ENCODE measurements at places on chromosomes 7 and 10. TPM values are rescaled to one million over a fixed set of nuclear protein-coding genes. Genes with fewer than 3 reads are reported as not detected.

DNA sequence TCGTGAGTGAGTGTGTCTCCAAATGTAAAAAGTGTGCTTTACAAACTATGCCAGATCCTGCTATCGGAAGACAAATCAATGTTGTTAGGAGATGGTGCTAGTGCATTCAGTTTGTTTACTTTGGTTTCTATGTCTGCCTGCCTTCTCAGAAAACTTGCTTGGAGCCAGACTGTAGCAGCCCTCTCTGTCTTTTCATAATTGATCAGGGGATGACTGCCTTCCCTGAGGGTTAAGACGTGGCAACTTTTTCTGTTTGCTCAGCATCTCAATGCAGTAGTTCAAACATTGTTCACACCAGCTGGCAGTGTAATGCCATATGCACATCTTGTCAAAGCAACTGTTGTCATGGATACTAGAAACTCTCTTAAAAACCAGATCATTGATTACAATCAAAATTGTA lies 118.5 kb downstream of the FOXP2 start:
- DNase-seq: no peak
- H3K4me3 ChIP-seq: no peak overlapping the region
- no peak overlapping the region for H3K27ac ChIP-seq
- H3K36me3 ChIP-seq: no peaks in the 10 kb centered on the region
- no peaks in the 10 kb centered on the region for H3K27me3 ChIP-seq
- no peaks in the 10 kb centered on the region for H3K4me1 ChIP-seq

DNA sequence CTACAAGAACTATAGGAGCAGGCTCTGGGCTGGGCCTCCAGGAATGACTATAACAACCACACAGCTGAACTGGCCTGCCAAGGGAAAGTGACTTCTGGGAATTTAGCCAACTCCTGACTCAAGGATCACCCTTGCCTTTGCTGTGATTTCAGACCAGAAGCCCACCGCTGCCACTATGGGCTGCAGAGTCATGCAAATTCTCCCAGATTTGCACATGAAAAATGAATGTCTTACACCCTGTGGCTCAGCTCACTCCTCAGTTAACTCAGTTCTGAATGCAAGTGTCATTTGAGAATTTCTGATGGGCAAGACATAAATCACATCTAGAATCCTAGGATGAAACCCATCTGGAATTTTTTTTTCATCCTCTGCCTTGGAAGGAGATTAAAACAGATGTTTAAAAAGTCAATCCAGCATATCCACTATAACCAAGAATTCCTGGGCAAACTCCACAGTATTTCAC lies 186.5 kb upstream of the BET1 start:
- H3K4me3 ChIP-seq: no peak overlapping the region
- no peak for DNase-seq
- H3K4me1 ChIP-seq: no peaks in the 10 kb centered on the region
- H3K36me3 ChIP-seq: no peaks in the 10 kb centered on the region
- no peak overlapping the region for H3K27ac ChIP-seq

Gene CREB5
- not detected for polyA plus RNA-seq

DNA sequence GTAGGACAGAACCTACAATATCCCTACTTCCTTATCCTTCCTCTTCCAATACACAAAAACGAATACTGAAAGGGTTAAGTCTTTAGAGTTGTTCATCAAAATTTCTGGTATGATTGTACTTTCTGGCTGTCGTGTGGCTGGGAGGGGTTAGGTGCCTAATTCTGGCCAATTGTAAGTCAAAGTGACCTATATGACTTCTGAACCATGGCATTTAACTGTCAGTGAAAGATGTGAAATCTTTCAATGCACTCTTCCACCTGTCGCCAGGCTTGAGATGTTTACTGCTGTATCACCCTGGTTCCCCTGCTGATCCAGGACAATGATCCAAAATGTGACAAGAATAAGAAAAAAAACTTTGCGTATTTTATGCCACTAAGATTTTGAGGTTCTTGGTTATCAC lies 20.8 kb downstream of the EPC1 start:
- H3K27me3 ChIP-seq: no peaks in the 10 kb centered on the region
- no peak overlapping the region for H3K4me3 ChIP-seq
- H3K27ac ChIP-seq: no peak overlapping the region
- H3K4me1 ChIP-seq: peaks cover 57% of the 10 kb centered on the region
- H3K36me3 ChIP-seq: no peaks in the 10 kb centered on the region
- no peak for DNase-seq

Gene ALOX5
- 3.0 TPM for polyA plus RNA-seq

DNA sequence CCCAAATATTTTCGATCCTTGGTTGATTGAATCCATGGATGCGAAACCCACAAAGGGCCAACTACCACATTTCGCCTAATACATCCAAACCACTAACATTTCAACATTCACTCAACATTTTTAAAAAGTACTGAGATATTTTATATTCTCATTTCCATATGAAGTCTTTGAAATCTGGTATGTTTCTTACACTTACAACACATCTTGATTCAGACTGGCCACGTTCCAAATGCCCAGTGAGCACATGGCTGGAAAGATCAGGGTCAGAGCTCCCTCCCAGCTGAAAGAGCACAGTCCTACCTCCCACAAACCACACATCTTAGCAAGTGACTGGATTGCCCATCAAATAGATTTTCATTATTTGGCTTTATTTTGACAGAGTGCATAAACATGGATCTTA lies 18.9 kb downstream of the NCAPG2 start:
- no peaks in the 10 kb centered on the region for H3K36me3 ChIP-seq
- DNase-seq: no peak
- no peaks in the 10 kb centered on the region for H3K4me1 ChIP-seq
- no peak overlapping the region for H3K4me3 ChIP-seq
- no peaks in the 10 kb centered on the region for H3K27me3 ChIP-seq

DNA sequence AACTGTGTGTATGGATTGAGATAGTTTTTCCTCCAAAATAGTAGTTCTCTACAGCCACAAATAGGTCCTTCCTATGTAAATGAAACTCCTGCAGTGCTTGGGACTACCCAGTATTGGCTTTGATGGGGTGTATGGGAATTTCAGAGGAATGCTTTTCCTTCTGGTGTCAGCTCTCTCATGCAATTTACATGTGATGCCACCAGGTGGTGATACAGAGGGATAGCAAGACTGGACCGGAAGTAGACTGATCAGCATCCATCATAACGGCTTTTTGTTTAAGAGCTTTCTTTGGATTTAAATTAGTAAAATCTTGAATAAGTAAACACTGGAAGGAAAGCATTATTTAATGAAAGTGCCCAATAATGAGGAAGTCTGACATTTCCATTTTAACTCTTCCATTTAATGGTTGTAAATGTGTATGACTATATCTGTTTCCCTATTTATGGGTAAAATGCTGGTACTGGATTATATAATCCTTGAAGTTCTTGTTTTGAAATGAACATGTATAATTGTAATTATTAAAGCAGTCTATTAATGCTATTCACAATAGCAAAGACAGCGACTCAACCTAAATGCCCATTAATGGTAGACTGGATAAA lies 22.7 kb downstream of the DYNC1I1 start:
- no peak overlapping the region for H3K27ac ChIP-seq
- no peaks in the 10 kb centered on the region for H3K36me3 ChIP-seq
- no peaks in the 10 kb centered on the region for H3K27me3 ChIP-seq
- no peak overlapping the region for H3K4me3 ChIP-seq

- DNase-seq: no peak
- no peaks in the 10 kb centered on the region for H3K36me3 ChIP-seq
- H3K4me1 ChIP-seq: no peaks in the 10 kb centered on the region
- H3K27me3 ChIP-seq: no peaks in the 10 kb centered on the region
- no peak overlapping the region for H3K4me3 ChIP-seq
- H3K27ac ChIP-seq: no peak overlapping the region
Measured at GRCh38 chr7:105250239-105250638, 138.5 kb downstream of the SRPK2 start.

Gene ZNF365
- polyA plus RNA-seq: 2.7 TPM

- H3K4me1 ChIP-seq: no peaks in the 10 kb centered on the region
- H3K4me3 ChIP-seq: no peak overlapping the region
- no peak overlapping the region for H3K27ac ChIP-seq
- no peaks in the 10 kb centered on the region for H3K36me3 ChIP-seq
Measured at GRCh38 chr7:45389073-45389872, 184.9 kb upstream of the ADCY1 start.

Gene PCLO
- not detected for polyA plus RNA-seq

DNA sequence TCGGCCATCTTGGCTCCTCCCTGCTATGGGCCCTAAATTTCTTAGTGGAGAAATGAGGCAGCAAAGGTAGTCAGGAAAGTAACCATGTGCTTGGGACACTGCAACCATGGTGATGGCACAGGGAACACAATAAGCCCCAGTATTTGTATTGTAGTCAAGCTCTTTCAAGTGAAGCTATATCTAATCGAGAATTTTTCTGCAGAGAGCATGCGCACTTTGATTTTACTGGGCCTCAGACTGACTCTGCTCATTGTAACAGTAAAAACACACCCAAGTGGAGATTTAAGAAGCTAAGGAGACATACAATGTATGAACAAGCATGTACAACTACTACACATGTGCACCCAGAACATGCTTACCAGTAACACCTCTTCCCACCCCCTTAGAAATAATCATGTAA lies 67.3 kb upstream of the TMEM229A start:
- no peaks in the 10 kb centered on the region for H3K36me3 ChIP-seq
- no peak overlapping the region for H3K4me3 ChIP-seq
- no peak for DNase-seq
- H3K27me3 ChIP-seq: no peaks in the 10 kb centered on the region
- H3K27ac ChIP-seq: no peak overlapping the region

Gene PRKG1
- polyA plus RNA-seq: not detected

GRCh38 chr10:133616371-133617130 lies 10.0 kb downstream of the FRG2B start:
- H3K4me3 ChIP-seq: no peak overlapping the region
- H3K4me1 ChIP-seq: no peaks in the 10 kb centered on the region
- no peaks in the 10 kb centered on the region for H3K36me3 ChIP-seq
- no peak overlapping the region for H3K27ac ChIP-seq

Gene IRF5
- polyA plus RNA-seq: 15.2 TPM

- H3K27ac ChIP-seq: no peak overlapping the region
- no peaks in the 10 kb centered on the region for H3K27me3 ChIP-seq
- H3K4me1 ChIP-seq: peaks cover 69% of the 10 kb centered on the region
- peaks cover 34% of the 10 kb centered on the region for H3K36me3 ChIP-seq
Measured at GRCh38 chr10:70162892-70163201, 7.5 kb downstream of the SAR1A start.

Gene MRLN
- not detected for polyA plus RNA-seq

Gene TRPV5
- polyA plus RNA-seq: not detected

GRCh38 chr7:94205529-94205928 lies 189.2 kb upstream of the COL1A2 start:
- H3K27ac ChIP-seq: no peak overlapping the region
- H3K4me3 ChIP-seq: no peak overlapping the region

GRCh38 chr10:129741978-129742741 lies 221.9 kb downstream of the EBF3 start:
- no peaks in the 10 kb centered on the region for H3K36me3 ChIP-seq
- H3K4me1 ChIP-seq: no peaks in the 10 kb centered on the region
- no peak for DNase-seq
- H3K27me3 ChIP-seq: no peaks in the 10 kb centered on the region
- H3K27ac ChIP-seq: no peak overlapping the region

DNA sequence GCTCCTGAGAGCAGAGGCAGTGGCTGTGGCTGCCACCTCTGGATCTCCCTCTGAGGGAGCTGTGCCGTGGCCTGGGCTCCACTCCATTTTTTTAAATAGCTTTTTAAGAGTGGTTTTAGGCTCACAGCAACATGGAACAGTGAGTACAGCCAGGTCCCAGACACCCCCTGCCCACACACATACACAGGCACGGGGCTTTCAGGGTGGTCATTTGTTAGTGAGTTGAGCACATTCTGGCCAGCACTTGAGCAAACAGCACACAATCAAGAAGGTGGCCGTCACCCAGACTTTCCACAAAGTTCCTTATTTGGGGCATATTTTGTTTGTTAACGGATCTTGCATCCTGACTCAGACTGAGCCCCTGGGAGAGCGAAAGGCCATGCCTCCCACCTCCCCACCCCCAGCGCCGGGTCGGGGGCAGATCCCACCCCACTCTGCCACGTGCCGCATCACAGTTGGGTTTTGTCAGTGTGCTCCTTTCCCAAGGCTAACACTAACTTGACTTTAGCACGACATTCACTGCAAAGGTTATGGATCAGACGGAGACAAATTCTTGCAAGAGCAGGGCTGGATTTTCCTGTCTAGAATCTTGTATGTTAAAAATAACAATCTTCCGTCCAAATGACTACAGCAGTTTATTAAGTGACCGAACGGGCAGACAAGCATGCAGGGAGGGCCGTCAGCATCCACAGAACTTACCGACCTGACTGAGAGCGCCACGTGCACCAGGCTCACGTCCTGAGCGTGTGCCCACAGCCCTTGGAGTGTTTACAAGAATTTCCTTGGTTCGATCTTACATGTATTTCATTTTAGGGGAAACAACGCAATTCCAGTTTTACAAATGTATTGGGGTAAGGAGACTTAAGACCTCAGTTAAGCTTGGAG lies 156.5 kb upstream of the NPS start:
- H3K27me3 ChIP-seq: no peaks in the 10 kb centered on the region
- H3K27ac ChIP-seq: no peak overlapping the region
- H3K4me1 ChIP-seq: no peaks in the 10 kb centered on the region
- DNase-seq: no peak
- H3K4me3 ChIP-seq: no peak overlapping the region
- no peaks in the 10 kb centered on the region for H3K36me3 ChIP-seq

DNA sequence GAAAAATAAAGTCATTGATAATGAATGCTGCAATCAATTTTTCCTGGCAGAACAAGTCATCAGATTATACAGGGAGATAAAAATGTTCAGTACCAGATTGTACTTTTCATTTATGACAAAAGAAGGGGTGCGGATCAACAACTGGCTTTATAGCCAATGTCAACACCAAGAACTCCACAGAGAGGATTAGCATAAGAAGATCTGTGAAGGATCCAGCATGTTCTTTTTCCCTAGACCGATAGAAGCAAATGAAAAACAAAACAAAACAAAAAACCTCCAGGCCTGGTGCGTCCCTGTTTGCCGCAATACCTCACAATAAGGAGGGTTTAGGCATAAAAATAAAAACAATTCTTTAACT lies 34.7 kb upstream of the PRKAR2B start:
- no peak overlapping the region for H3K4me3 ChIP-seq
- H3K4me1 ChIP-seq: no peaks in the 10 kb centered on the region
- H3K27ac ChIP-seq: peak overlapping the region; percentile 79
- no peaks in the 10 kb centered on the region for H3K27me3 ChIP-seq
- DNase-seq: no peak

- no peaks in the 10 kb centered on the region for H3K36me3 ChIP-seq
- H3K4me1 ChIP-seq: no peaks in the 10 kb centered on the region
- H3K27ac ChIP-seq: no peak overlapping the region
- DNase-seq: no peak
Measured at GRCh38 chr7:144670218-144670617, 165.6 kb downstream of the TPK1 start.

- H3K36me3 ChIP-seq: no peaks in the 10 kb centered on the region
- H3K4me1 ChIP-seq: peaks cover 17% of the 10 kb centered on the region
- no peaks in the 10 kb centered on the region for H3K27me3 ChIP-seq
- peak within 1 kb of the TSS; percentile 64 for H3K27ac ChIP-seq
Measured at GRCh38 chr7:100852048-100852872, at the start of gene SLC12A9. Gene SLC12A9, plus strand, starts transcription at chr7:100852713. Its CDS starts 1,485 bp downstream, at chr7:100854198.

GRCh38 chr10:124233546-124234138 lies 140.2 kb upstream of the CHST15 start:
- no peak overlapping the region for H3K4me3 ChIP-seq
- H3K27me3 ChIP-seq: no peaks in the 10 kb centered on the region
- no peaks in the 10 kb centered on the region for H3K36me3 ChIP-seq
- H3K4me1 ChIP-seq: no peaks in the 10 kb centered on the region
- H3K27ac ChIP-seq: no peak overlapping the region

Gene HECW1
- not detected for polyA plus RNA-seq

Measured in CD8-positive, alpha-beta memory T cell (primary cell).